ENCODE measurements at places on chromosomes 3 and 15. TPM values are rescaled to one million over a fixed set of nuclear protein-coding genes. Genes with fewer than 3 reads are reported as not detected.

PCOLCE2 gene
- 0.23 TPM for total RNA-seq

KIF15 gene
- 21.2 TPM for total RNA-seq

CTXN2 gene
- total RNA-seq = not detected

UBE2Q2 gene
- total RNA-seq = 69.1 TPM

PEAK1 gene
- total RNA-seq = 105 TPM

PTH1R gene
- total RNA-seq = 0.85 TPM

ATR gene
- total RNA-seq = 30.7 TPM

CCR5 gene
- total RNA-seq = not detected

IGF2BP2 gene
- 30.0 TPM for total RNA-seq

SLC6A1 gene
- not detected for total RNA-seq

SERINC4 gene
- not detected for total RNA-seq

CHRNA3 gene
- not detected for total RNA-seq

CHRM5 gene
- total RNA-seq = not detected

CGNL1 gene
- 21.1 TPM for total RNA-seq

TXNRD3 gene
- total RNA-seq = 7.3 TPM

TMC3 gene
- 0.05 TPM for total RNA-seq

OR5K2 gene
- total RNA-seq = not detected

HRH1 gene
- 6.1 TPM for total RNA-seq

VWA5B2 gene
- total RNA-seq = 0.05 TPM

RNF168 gene
- 23.5 TPM for total RNA-seq

CYP8B1 gene
- total RNA-seq = not detected

PLSCR5 gene
- not detected for total RNA-seq

CLDN16 gene
- total RNA-seq = 0.34 TPM

SPSB4 gene
- total RNA-seq = 0.05 TPM

TIMMDC1 gene
- total RNA-seq = 35.3 TPM

EXD1 gene
- total RNA-seq = not detected

CNTN4 gene
- total RNA-seq = 0.17 TPM

CKMT1B gene
- not detected for total RNA-seq

GNB4 gene
- 70.5 TPM for total RNA-seq

IL20RB gene
- total RNA-seq = 0.60 TPM

THAP10 gene
- 2.0 TPM for total RNA-seq

ADAMTS9 gene
- total RNA-seq = 80.3 TPM

All from dermis blood vessel endothelial cell (primary cell).